Right atrium auricular region (tissue), 2 donors: ENCODE measurements at places on chromosomes 12 and 14.

DNA sequence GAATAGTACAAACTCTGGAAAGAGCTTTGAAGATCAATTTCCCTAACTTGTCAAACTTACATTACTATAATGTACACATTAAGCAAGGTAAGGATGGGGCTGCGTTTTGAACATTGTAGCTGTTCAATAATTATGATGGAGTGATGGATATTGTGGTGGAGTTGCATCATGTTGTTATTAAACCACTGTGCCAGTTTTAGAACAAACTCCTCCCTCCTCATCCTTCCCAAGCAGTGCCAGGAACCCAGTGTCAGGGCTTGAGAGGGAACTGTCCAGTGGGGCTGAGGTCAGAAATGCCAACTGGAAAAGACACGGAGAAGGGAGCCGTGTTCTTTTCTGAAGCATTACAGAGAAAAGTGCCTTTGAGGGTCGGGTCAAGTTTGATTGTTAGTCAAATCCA, 31.9 kb upstream of the PAPOLA start:
- no peak for DNase-seq

DNA sequence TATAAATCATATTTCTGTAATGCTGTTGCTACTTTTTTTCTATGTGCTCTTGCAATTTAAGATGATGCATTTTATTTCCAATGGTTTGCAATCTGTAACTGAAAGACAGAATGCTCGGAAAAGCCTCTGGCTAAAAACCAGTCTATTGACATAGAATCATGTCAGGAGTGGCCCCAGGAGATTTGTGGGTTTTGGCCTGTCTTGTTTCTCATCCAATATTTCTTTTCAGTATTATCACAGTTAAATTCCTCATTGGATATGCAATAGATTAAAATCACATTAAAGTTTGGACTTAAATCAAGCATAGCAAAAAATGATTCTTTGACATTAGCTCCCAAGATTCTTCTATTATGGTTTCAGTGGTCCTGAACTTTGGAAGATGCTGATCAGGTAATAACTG, 19.1 kb upstream of the SLC38A2 start:
- no peak for DNase-seq

DNA sequence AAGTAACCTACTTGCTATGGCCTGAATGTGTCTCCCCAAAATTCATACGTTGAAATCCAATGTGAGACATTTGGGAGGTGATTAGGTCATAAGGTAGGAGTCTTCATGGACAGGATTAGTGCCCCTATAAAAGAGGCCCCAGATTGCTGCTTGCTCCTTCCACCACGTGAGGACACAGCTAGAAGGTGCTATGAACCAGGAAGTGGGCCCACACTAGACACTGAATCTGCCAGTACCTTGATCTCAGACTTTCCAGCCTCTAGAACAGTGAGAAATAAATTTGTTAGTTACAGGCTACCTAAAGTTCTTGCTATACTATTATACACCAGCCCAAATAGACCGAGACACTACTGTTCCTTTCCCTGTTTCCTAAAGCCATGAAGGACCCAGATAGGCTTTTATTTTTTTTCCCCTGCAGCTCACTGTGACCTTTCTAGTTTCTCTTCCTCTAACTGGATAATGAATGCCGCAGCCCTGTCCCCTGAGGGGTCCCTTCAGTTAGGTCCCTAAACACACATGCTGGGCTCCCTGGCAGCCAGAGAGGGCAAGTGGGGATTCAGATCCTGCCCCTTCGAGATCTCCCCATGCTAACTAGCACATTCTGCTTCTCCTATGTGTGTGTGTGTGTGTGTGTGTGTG, 19.3 kb downstream of the SLC25A3 start:
- DNase-seq = no peak

GRCh38 chr12:54853933-54854538, at the start of gene MUCL1:
Gene MUCL1, plus strand, starts transcription at chr12:54854516. Its CDS starts 67 bp downstream, at chr12:54854583.
- no peak for DNase-seq

DNA sequence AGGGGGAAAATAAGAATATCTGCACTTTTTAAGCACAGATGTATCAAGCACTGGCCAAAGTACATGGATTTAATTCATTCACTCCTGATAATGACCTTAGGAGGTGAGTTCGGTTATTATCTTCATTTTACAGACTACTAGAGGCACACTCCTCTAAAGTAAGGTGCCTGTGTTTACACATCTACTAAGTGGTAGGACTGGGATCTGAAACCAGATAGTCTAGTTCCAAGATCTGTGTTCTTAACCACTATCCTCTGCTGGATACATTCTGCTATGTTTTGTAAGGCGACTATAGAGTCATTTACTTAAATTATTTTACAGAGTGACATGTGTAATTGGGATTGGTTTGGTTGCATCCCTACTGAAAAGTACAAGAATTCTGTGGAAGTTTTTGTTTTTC, 175.3 kb downstream of the ESR2 start:
- DNase-seq = no peak

GRCh38 chr12:75205558-75205957, 4.1 kb downstream of the KCNC2 start:
- DNase-seq = no peak

DNA sequence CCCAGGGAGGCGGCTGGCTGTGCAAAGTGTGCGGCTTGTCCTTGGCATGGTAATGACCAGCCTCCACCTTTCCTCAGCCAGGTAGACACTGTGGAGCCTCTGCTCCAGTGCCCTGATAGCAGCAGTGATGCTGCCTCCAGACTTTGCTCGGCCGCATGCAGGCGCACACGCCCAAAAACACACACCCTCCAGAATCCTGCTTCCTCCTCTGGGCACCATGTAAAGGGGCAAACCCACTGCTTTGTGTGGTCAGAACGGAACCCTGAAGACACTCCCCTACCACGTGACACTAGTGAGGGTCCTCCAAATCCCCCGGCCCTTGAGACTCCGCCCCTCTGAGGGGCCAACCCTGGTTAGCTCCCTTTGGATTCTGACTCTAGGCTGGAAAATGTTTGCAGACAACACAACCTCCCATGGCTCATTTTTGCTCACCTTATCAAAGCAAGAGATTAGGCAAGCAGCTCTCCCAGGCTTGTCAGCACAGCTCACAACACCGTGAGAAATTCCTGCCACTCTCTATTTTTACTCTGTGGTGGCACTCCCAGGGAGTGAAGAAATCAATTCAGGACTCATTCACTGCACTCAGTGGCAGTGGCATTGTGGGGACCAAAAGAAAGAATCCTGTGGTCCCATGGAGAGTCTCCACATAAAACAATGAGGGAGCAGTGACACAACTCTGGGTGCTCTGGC, 4.5 kb downstream of the KRT77 start:
- no peak for DNase-seq

DNA sequence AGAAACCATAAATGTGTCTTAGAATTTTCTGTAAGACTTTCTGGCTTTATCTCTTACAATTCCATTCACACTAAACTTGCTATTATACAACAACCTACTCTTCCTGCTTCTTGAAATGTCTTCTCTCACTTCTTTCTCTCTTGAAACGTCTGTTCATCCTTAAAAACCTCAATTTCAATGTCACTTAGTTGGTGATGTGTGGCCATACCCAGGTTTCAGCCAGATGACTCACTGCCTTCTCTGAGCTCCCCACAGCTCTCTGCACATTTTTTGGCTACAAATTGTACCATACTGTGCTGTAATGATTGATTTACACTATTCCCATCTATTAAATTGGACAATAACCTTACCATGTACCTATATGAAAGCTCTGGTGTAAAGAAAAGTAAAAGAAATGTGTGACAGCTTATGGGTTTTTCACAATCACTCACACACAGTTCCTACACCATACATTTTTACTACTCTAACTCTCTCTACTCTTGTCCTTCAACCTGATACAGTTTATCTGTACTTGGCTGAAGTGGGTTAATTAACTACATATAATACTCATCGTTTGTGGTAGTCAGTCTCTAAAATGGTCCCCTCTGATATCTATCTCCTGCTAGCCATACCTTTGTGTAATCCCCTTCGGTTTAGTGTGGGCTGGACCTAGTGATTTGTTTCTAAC, 222.1 kb downstream of the NELL2 start:
- no peak for DNase-seq

DNA sequence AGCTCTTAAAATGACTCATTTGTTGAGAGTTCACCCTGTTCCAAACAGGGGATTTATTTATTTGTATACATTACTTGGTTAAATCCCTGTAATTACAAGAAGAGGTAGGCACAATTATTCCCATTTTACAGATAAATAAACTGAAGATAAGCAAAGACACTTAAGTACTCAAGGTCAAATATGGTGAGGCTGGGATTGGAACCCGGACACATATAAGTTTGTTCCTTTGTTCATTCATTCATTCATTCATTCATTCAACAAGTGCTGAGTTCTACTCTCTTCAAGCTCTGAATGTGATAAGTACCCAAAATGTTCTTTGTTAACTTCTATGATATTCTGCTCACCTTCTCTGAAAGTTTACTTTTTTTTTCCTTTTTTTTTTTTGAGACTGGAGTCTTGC, 2.4 kb upstream of the TRIM9 start:
- no peak for DNase-seq

GRCh38 chr12:14896521-14897169, 11.0 kb upstream of the MGP start:
- no peak for DNase-seq

DNA sequence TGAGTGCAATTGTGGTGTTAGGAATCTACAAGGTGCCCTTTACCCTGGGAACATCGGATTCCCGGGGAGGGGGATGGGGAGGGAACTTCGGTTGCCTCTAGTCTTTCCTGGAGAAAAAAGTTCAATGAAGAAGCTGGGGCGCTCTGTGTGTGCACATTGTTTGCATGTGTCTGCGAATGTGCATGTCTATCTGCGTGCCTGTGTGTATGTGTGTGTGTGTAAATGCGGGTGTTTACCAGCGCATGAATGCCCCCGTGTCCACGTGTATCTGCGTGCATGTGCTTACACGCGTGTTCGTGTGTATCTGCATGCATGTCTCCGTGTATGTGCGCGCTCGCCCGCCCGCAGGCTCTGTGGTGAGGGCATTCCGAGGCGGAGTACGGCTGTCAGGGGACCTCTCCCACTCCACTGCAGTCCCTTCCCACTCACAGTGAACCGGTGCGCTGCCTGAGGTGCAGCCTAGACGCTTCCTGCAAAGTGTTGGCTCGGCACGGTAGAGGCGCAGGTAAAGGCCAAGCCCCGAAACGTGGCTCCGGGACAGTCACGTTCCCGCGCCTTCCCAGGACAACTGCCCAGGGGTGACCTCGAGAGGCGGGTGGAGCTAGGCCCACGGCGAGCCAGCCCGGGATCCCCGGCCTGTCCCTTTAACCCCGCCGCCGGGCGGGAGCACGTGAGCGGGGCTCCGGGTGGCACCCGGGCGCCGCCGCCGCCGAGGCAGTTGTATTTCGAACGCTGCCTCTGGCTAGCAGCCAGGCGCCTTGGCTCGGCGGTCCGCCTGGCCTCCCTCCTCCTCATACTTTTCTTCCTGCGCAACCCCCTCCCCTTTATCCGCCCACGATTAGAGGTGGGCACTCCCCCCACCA, 539 bp upstream of the HMGA2 start:
- DNase-seq = no peak

- no peak for DNase-seq
These were observed 57.4 kb downstream of the CMAS start for GRCh38 chr12:22103418-22103817.

DNA sequence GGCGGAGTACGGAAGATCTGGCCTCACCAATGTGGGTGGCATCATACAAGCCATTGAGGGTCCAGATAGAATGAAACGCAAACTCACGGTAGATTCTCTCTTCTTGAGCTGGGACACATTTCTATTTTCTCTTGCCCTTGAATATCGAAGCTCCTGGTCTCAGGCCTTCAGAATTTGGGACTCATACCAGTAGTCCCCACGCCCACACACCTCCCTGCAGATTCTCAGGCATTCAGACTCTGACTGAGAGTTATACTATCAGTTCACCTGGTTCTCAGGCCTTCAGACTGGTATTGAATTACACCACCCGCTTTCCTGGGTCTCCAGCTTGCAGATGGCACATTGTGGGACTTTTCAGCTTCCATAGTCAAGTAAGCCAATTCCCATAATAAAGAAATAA, 37.8 kb downstream of the EIF2S3B start:
- DNase-seq = no peak

- DNase-seq = no peak
These were observed 17.3 kb upstream of the DNAH10 start for GRCh38 chr12:123744836-123745235.

DNA sequence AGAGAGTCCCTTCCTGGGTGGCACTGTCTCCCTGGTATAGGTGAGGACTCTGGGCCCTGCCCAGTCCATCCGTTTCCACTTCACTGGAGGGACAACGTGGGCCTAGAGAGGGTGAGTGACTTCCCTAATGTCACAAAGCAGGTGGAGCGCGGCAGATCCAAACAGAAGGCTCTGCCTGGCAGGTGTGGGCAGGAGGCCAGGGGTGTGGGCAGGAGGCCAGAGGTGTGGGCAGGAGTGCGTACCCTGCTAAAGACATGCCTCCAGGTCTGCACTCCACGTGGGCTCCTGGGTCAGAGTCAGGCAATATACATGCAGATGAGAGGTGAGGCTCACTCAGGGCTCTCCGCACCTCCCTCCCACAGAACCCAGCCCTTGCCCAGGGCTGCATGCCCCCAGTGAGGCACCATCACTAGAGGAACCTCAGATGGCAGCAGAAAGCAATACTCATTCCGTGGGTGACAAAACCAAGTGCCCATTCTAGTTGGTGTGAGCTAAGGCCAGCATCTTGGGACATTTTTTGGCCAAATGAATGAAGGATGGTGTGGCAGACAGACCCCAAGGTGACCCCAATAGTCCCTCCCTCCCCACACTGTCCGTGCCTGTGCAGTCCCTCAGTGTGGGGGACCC, 271.6 kb upstream of the RTL1 start:
- peak; percentile 51 for DNase-seq

DNA sequence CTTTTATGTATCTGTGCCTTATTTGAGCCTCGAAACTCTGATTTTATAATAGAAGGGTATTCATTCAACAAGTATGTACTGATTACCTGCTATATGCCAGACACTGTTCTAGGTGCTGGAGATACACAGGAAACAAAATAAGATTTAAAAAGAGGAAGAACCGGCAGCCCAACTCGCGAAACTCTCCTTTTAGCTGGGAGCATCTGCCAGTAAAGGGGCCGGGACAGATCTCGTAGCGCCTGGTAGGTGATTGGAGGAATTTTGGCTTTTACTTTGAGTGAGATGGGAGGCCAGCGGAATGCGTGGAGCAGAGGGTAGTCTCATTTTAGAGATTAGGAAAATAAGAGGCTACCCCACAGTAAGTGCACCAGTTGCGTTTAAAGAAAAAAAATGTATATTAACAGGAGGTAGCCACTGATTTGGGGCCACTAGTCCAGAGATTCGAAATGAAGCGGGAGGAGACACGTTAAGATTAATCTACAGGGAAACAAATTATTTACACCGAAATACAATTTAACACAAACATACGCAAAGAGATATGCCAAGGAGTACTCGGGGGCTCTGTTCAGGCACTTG, 520 bp upstream of the MON2 start:
- peak; percentile 62 for DNase-seq

DNA sequence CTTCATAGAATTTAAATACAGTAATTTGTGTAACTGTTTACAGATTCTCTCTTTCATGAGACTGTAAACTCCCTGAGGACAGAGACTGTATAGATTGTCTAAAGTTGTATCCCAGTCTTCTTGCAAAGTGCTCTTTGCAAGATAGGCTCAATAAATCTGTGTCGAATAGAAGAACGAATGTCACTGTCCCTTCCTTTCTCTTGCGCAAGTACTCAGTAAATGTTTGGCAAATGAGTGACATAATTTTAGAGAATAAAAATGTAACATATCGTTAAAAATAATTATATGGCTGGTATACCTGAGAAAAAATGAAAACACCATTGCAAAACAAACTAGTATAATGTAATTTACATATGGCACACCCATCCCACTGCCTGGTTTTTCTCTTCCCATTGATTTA, 1.9 kb upstream of the RALGAPA1 start:
- DNase-seq = no peak

- DNase-seq = no peak
These were observed 4.6 kb upstream of the SLC8A3 start for GRCh38 chr14:70193396-70193795.

- no peak for DNase-seq
These were observed 337.9 kb upstream of the NOVA1 start for GRCh38 chr14:26935733-26936132.
